ENCODE measurements at places on chromosomes 16 and 17. TPM values are rescaled to one million over a fixed set of nuclear protein-coding genes. Genes with fewer than 3 reads are reported as not detected.

DNA sequence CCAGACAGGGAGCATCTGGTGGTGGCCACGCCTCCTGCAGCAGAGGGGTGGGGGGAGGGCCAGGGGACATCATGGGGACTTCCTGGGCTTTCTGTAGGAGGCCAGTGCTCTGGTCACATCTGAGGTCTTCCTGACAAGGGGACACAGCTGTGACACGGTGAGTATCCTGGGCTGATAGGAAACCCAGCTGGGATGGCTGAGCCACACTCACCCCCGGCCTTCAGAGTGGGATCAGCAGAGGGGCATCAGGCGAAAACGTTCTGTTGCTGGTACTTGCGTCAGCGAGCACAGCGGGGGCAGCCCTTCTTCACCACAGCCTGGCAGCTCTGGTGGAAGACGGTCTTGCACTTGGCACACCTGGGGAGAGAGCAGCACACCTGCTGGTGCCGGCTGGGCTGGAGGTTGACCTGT lies 122.9 kb upstream of the SMURF2 start:
- no peak overlapping the region for H3K27ac ChIP-seq
- H3K4me1 ChIP-seq, result peaks cover 4% of the 10 kb centered on the region
- DNase-seq, result no peak

Gene CHMP6
- total RNA-seq, result 27.8 TPM

DNA sequence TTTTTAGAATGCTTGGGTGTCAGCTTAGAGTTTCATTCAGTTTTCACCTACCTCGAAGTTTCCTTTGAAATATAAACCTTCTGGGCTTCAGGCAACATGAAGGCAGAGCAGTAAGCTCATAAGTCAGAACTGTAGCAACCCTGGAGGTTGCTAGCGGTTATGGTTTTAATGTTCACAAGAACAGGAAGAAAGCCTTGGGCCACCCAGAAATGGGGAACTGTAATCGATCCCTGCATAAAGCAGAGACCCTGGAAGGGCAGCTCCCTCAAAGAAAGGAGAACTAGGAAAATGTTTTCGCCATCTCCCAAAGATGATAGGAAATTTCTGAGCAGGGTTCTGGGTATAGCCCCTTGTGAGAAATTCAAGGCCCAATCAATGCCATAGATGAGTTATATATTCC lies 47.8 kb upstream of the RASL10B start:
- no peak for DNase-seq
- no peaks in the 10 kb centered on the region for H3K27me3 ChIP-seq
- H3K4me3 ChIP-seq, result no peak overlapping the region
- H3K4me1 ChIP-seq, result no peaks in the 10 kb centered on the region
- H3K27ac ChIP-seq, result no peak overlapping the region
- peaks cover 14% of the 10 kb centered on the region for H3K36me3 ChIP-seq

GRCh38 chr16:64952177-64952576 lies 169.7 kb downstream of the CDH11 start:
- no peaks in the 10 kb centered on the region for H3K36me3 ChIP-seq
- H3K4me3 ChIP-seq, result no peak overlapping the region
- no peaks in the 10 kb centered on the region for H3K27me3 ChIP-seq
- DNase-seq, result no peak
- H3K4me1 ChIP-seq, result peaks cover 3% of the 10 kb centered on the region

DNA sequence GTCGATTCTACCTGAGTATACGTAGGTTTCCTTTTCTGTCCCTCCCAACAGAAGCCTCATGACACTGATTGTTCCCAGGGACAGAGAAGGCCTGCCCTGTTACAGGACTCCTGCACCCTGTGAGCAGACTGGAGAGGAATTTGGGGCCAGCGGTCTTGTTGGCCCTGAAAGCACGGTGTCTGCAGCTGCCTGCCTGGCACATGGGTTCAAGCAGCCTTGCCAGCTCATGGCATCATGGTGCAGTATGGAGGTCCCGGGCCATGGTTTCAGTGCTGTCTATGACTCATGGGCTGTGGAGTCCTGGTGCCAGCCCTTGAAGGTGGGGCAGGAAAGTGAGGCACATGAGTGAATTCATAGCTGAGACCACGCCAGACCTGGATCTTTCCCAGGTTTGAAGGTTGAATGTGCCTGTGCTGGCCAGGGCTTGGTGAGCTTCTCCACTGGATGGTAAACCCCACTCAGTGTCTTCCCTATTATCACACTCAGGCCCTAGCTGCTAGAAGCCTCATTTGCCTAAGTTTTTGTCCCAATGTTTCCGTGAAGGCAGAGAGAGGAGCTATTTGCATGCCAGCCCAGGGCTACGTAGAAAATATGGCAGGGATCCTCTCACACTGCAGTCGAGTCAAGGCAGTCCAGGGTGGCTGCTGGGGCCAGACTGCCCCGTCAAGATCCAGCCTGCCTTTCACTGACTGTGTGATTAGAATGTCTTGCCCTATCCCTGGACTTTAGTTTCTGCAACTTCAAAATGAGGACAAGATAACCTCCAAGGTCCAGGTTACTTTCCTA lies 277.2 kb upstream of the CCL2 start:
- no peak overlapping the region for H3K4me3 ChIP-seq
- H3K27me3 ChIP-seq, result peaks cover 16% of the 10 kb centered on the region
- no peaks in the 10 kb centered on the region for H3K36me3 ChIP-seq
- no peak overlapping the region for H3K27ac ChIP-seq

GRCh38 chr17:56119191-56119590 lies 34.1 kb upstream of the ANKFN1 start:
- no peaks in the 10 kb centered on the region for H3K36me3 ChIP-seq
- H3K4me1 ChIP-seq, result no peaks in the 10 kb centered on the region
- no peak for DNase-seq
- H3K4me3 ChIP-seq, result no peak overlapping the region
- no peak overlapping the region for H3K27ac ChIP-seq

Gene IL17C
- 0.29 TPM for total RNA-seq

- peaks cover 13% of the 10 kb centered on the region for H3K27me3 ChIP-seq
- DNase-seq, result no peak
- no peaks in the 10 kb centered on the region for H3K36me3 ChIP-seq
- H3K4me1 ChIP-seq, result no peaks in the 10 kb centered on the region
- no peak overlapping the region for H3K27ac ChIP-seq
Observed at GRCh38 chr17:10251212-10251948, 53.0 kb upstream of the GAS7 start.

Gene TP53TG3E
- total RNA-seq, result not detected

DNA sequence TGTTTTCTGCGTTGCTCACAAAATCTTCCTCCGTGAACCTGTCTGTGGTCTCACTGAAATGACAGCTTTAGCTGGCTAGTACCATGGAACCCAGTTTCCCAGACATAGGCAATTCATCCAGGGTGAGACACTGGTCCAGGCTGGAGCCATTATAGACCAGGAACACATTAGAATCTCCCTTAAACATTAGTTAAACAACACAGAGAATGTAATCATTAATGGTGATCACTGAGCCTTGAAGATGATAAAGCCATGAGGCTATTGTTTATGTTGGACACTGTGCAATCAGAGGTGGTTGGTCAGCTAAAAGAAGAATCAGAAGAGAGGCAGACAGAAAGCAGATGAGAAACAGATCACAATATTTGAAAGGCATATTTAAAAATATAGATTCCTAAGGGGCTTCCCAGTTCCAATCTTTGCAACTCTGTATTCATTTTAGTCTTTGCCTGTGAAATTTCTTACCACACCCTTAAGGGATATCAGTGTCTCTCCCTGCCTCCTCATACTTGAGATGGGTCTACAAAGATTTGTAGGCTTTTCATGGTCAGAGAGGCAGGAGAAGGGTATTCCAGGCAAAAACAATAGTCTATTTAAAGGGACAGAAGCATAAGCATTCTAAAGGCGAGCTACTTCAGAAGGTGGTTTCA lies 317.9 kb downstream of the MAP2K6 start:
- peaks cover 3% of the 10 kb centered on the region for H3K4me1 ChIP-seq
- H3K36me3 ChIP-seq, result peaks cover under 1% of the 10 kb centered on the region
- H3K4me3 ChIP-seq, result no peak overlapping the region
- no peak for DNase-seq
- H3K27ac ChIP-seq, result no peak overlapping the region

Gene RND2
- total RNA-seq, result 14.6 TPM

DNA sequence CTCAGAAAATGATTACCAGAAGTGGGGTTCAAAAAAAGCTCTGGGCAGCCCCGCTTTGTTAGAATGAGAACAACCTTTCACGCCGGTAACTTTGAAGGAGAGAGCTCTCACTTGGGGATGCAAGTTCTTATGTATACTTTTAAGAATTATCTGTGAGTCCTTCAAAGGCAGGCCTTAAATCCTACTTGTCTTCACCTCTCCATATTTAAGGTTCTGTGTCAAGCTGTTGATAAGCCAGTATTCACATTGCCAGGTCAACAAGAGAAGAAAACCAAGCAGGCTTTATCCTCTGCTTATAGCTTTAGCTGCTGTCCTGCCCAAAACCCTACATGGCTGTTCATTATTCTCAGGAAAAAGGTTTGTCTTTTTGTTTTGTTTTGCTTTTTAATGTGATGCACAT lies 42.9 kb downstream of the CDRT4 start:
- no peak for DNase-seq
- H3K27ac ChIP-seq, result no peak overlapping the region

DNA sequence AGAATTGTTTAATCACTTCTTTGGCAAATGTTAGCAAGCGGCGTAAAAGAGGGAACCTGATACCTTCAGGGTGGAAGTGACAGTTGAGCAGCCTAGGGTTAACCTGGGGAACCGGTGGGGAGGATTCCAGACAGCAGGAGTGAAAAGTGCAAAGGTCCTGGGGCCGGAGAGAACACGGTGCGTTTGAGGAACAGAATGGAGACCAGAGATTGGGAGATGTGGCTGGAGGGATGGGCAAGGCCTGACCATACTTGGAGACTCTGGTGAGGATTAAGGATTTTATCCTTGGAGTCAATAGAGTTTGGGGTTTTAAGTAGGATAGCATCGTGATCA lies 2.3 kb upstream of the ZNF500 start:
- H3K27ac ChIP-seq, result no peak overlapping the region
- peaks cover 17% of the 10 kb centered on the region for H3K4me1 ChIP-seq
- H3K36me3 ChIP-seq, result no peaks in the 10 kb centered on the region
- no peaks in the 10 kb centered on the region for H3K27me3 ChIP-seq
- H3K4me3 ChIP-seq, result peak overlapping the region; percentile 76

DNA sequence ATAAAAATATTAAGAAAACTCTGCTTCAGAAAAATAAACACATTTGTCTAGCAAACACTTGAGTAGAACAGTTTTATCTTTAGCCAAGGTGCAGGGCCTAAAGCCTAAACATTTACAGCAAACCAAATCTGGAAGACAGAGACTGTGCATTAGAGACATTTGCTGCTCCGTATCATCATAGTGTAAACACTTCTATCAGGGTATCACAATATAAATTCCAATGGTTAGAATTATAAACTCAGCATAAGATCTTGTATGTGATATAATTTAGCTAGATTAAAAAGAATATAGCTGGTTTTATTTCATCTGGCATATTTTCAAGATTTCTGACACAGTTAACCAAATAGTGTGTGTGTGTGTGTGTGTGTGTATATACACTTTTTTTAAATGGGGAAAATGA lies 133.8 kb upstream of the NACA2 start:
- no peaks in the 10 kb centered on the region for H3K27me3 ChIP-seq
- DNase-seq, result no peak
- H3K36me3 ChIP-seq, result peaks cover 4% of the 10 kb centered on the region
- no peak overlapping the region for H3K27ac ChIP-seq
- H3K4me1 ChIP-seq, result no peaks in the 10 kb centered on the region

DNA sequence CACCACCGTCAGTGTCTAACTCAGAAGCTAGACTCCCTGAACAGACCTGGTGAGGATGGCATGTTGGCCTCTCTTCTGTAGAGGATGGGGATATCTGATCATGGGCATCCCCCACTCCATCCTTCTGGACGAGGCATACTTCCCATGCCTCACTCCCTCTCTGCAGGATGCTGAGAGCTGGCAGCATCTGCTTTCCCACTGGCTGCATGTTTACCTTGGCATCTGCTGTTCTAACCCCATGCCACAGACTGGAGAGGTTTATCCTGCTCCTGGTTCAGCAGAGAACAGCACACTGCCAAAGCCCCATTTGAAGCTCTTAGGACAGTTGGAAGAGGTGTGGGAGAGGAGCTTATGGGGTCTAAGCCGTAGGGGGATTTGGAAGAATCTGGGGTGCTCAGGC lies 46.0 kb downstream of the YPEL2 start:
- no peak for DNase-seq
- peaks cover 29% of the 10 kb centered on the region for H3K4me1 ChIP-seq
- H3K27ac ChIP-seq, result no peak overlapping the region
- H3K4me3 ChIP-seq, result no peak overlapping the region
- H3K27me3 ChIP-seq, result no peaks in the 10 kb centered on the region
- peaks cover 9% of the 10 kb centered on the region for H3K36me3 ChIP-seq

GRCh38 chr17:79983456-79983855 lies 52.2 kb downstream of the TBC1D16 start:
- no peak overlapping the region for H3K4me3 ChIP-seq
- DNase-seq, result no peak
- H3K36me3 ChIP-seq, result peaks cover 6% of the 10 kb centered on the region

DNA sequence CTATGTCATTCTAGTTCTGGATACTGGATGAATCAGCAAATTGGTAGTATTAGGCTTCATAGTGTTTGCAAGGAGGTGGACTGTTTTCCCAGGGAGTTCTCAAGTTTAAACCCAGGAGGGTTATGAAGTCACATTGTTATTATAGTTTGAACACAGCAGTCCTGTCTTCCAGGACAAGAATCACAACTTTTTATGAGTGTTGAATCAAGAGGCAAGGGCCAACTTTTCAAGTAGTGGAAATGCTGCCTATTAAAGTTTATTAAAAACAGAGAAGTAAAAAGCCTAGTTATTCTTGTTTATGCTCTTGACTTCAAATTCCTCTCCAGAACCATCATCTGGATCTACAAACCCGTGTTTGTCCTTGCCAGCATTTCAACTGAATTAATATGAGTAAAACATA lies 86.3 kb upstream of the GOT2 start:
- DNase-seq, result no peak
- H3K4me1 ChIP-seq, result peaks cover under 1% of the 10 kb centered on the region
- H3K27ac ChIP-seq, result no peak overlapping the region
- H3K27me3 ChIP-seq, result peaks cover 3% of the 10 kb centered on the region

Gene C17orf78
- not detected for total RNA-seq

GRCh38 chr17:57519800-57520199 lies 225.3 kb downstream of the CCDC182 start:
- no peak for DNase-seq
- peaks cover 2% of the 10 kb centered on the region for H3K36me3 ChIP-seq
- H3K27ac ChIP-seq, result no peak overlapping the region
- peaks cover 39% of the 10 kb centered on the region for H3K4me1 ChIP-seq
- no peak overlapping the region for H3K4me3 ChIP-seq

GRCh38 chr16:58063377-58064076 lies 38.0 kb downstream of the MMP15 start:
- peak overlapping the region; percentile 88 for H3K27ac ChIP-seq
- H3K4me3 ChIP-seq, result no peak overlapping the region
- DNase-seq, result no peak
- H3K27me3 ChIP-seq, result no peaks in the 10 kb centered on the region

- peaks cover 4% of the 10 kb centered on the region for H3K27me3 ChIP-seq
- H3K27ac ChIP-seq, result peak overlapping the region; percentile 99
- peak overlapping the region; percentile 89 for H3K4me3 ChIP-seq
Observed at GRCh38 chr17:45247429-45248131, 14.3 kb downstream of the SPATA32 start.

GRCh38 chr16:29029168-29029994 lies 44.5 kb downstream of the LAT start:
- H3K4me1 ChIP-seq, result no peaks in the 10 kb centered on the region
- H3K36me3 ChIP-seq, result no peaks in the 10 kb centered on the region
- no peak overlapping the region for H3K27ac ChIP-seq
- no peaks in the 10 kb centered on the region for H3K27me3 ChIP-seq

All from progenitor cell of endocrine pancreas (in vitro differentiated cells).